Endothelial cell of umbilical vein (primary cell): ENCODE measurements at places on chromosomes 7 and 10. TPM values are rescaled to one million over a fixed set of nuclear protein-coding genes. Genes with fewer than 3 reads are reported as not detected.

The NXPH1 gene
- total RNA-seq = not detected in 2 replicates

The TSPAN12 gene
- total RNA-seq = 19.0 and 19.8 TPM in 2 replicates

The SPOCK2 gene
- 0.67 and 1.1 TPM in 2 replicates for total RNA-seq

The IL15RA gene
- total RNA-seq = 16.1 and 18.8 TPM in 2 replicates

The CTAGE6 gene
- 0.40 TPM in 1 of 2 replicates, not detected in the other for total RNA-seq

The TDRD1 gene
- total RNA-seq = not detected in 2 replicates
